Hepatocyte (in vitro differentiated cells): ENCODE measurements at places on chromosomes 13 and 19. TPM values are rescaled to one million over a fixed set of nuclear protein-coding genes. Genes with fewer than 3 reads are reported as not detected.

GRCh38 chr19:35478794-35479677 lies 11.2 kb downstream of the KRTDAP start:
- no peak for DNase-seq

DNA sequence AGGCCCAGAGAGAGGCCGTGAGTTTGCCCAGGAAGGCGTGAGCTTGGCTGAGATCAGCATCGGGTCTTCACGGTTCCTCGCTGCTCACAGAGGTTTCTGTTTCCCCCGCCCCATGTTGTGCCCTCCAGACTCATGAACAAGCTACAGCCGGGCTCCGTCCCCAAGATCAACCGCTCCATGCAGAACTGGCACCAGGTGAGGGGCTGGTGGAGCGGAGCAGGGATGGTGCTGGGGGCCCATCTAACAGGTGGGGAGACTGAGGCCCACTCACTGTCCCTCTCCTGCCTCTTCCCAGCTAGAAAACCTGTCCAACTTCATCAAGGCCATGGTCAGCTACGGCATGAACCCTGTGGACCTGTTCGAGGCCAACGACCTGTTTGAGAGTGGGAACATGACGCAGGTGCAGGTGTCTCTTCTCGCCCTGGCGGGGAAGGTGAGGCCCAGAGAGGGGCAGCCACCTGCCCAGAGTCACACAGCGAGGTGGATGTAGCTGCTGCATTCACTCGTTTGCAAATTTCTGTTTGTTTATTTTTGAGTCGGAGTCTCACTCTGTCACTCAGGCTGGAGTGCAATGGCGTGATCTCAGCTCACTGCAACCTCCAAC lies 6.0 kb downstream of the CNN2 start:
- no peak for DNase-seq

The PRDX2 gene
- total RNA-seq, result 497 and 589 TPM in 2 replicates

DNA sequence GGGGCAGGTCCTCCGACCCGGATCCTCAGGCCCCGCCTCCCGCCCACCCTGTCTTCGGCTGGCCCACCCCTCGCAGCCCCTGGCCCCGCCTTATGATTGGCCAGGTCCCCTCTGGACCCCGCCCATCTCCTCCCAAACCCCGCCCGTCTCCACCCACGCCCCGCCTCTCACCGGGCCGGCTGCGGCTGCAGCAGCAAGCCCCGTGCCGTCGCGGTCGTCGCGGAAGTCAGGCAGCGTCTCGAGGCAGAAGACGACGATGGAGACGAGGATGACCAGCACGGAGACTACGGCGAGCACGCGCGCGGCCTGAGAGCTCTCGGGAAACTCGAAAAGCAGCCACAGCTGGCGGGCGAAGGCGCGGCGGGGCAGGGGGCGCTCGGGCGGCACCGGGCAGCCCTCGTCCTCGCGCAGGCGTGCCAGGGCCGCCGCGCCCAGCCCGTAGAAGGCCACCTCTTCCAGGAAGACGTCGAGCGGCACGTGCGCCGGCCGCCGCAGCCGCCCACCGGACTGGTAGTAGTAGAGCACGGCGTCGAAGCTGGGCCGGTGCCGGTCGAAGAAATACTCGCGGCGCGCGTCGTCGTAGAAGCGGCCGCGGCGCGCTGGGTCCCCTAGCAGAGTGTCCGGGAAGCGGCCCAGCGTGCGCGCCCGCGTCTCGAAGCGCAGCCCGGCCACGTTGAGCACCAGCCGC lies 495 bp downstream of the KCNA7 start:
- no peak for DNase-seq

DNA sequence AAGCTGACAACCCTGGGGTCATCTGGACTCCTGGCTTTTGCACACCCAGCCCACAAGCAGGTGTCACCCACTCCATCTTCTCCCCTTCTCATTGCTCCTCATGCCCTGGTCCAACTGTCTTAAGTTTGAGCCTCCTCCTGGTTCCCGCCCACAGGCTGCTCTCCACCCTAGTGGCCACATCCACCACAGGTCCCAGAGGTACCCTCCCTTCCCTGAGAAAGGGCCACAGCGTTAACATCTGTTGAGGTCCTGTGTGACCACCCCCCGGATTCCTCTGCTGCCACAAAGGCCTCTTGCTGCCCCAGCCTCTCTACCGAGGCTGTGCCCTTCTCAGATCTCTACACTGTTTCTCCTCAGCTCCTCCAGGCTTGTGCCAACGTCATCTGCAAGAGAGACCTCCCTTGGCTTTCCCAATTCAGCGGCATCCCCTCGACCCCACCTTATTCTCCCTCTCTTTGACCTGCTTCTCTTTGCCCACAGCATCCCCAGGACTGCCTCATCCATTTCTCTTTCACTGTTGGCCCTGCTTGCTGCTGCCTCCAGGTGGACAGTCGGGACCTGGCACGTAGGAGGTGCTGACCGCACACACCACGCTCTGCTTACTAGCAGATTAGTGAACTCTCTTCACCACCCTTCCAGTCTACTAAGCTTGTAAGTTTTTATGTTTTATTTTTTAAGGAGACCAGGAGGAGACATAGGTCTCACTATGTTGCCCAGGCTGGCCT lies 33.3 kb downstream of the SUGP2 start:
- DNase-seq, result no peak

- no peak for DNase-seq
These were observed 46.6 kb upstream of the SLC15A1 start for GRCh38 chr13:98798849-98799645.

DNA sequence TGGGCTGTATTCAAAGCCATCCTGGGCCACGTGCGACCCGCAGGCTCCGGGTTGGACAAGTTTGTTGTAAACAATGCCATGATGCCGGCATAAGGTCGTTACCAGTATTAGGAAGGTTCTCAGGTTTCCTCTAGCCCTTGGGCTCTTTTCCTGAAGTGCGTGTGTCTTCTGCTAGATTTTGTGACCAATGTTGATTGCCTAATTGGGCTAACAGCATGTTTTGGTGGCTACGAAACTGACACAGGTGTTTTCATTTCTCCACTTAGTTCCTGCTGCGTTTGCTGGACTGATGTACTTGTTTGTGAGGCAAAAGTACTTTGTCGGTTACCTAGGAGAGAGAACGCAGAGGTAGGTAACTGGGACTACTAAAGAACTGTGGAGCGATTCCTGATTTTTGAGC lies 20.3 kb downstream of the ALOX5AP start:
- DNase-seq, result no peak

The ZNF333 gene
- 15.7 and 21.9 TPM in 2 replicates for total RNA-seq

GRCh38 chr13:77176350-77176749 lies 149.4 kb upstream of the FBXL3 start:
- DNase-seq, result no peak

GRCh38 chr19:29708554-29709439 lies 6.3 kb downstream of the C19orf12 start:
- DNase-seq, result peak; percentile 66

The CD22 gene
- 1.6 and 3.5 TPM in 2 replicates for total RNA-seq

The RASIP1 gene
- 1.1 and 4.2 TPM in 2 replicates for total RNA-seq

DNA sequence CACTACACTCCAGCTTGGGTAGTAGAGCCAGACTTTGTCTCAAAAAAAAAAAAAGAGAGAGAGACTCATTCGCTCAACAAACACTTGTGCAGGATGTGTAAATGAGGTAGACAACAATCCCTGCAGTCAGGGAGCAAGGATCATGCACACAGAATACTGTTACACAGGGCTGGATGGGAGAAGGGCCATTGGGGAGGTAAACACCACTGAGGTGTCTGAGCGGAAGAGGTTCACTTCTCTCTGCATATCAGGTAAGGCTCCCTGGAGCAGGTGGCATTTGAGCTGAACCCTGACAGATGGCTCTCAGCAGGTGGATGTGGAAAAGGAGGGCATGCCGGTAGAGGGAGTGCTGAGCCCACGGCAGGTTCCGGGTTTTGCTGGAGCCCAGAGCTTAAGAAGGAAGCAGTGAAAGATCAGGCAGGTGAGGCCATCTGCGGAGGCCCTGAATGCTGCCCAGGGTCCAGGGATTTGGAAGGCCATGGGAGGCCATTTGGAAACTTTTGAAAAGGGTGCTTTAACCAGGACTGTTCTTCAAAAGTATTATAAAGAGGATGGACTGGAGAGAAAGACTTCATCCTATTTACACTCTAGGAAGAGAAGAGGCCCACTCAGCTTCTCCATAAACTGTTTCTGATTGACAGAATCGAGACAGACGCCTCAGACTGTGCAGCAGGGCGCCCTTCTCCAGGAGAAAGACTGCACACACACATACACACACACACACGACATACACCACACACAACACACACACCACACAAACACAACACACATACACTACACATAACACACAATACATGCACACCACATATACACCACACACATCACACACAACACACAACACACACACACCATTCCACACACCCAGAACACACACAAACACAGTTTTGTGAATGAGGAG lies 199.4 kb downstream of the USP12 start:
- DNase-seq, result peak; percentile 68

The DENND1C gene
- 0.48 and 1.5 TPM in 2 replicates for total RNA-seq

- DNase-seq, result no peak
These were observed 17.4 kb upstream of the PDCD2L start for GRCh38 chr19:34386645-34387445.

The CLEC17A gene
- total RNA-seq, result not detected in 2 replicates

GRCh38 chr13:45199711-45200110 lies 1.1 kb downstream of the KCTD4 start:
- no peak for DNase-seq

The KLK12 gene
- total RNA-seq, result 0.80 TPM in 1 of 2 replicates, not detected in the other

DNA sequence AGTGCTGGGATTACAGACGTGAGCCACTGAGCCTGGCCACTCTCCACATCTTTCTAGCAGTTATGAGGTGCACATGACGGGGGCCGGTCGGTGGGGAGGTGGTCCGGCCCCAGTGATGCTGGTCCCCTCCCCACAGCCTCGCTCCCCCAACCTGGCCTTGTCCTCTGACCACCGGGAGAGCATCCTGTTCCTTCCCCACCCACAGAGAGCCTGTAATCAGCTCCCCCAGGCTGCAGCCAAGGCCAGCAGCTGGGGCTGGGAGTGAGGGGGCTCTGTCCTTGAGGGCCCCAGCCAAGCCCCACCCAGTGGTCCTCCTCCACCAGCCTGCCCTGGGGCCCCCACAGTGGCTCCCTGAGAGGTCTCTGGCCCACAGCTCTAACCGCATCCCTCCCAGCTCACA lies 3.0 kb upstream of the INSL3 start:
- no peak for DNase-seq

DNA sequence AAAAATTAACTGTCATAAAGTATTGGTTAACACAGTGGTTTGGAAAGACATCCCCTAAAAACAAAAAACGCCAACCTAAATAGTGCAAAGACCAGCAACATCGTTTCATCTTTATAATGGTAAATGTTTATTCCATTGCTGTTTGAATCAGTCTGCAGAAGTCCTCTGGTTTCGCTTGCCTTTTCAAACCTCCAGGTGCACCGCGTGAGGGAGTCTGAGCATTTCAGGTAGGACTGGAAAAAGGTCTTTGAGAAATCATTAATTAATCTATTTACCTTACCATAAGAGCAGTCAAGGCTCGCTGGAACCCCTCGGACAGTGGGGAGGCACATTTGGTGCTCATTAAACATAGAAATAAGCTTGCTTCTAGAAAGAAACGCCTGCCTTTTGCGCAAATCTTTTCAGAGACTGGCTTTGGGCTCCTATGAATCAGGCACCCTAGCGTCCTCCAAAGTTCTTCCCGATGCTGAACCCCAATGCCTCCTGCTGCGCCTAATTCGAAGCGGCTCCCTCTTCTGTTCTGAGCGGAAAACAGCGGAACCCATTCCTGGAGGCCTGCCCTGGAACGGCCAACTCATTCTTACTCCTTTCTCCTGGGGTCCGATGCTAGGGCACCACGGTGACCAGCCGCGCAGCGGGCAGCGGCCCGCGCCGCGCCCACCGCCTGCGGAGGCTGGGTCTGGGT lies 951 bp upstream of the MTUS2 start:
- DNase-seq, result peak; percentile 26

The PSG6 gene
- total RNA-seq, result not detected in 2 replicates

DNA sequence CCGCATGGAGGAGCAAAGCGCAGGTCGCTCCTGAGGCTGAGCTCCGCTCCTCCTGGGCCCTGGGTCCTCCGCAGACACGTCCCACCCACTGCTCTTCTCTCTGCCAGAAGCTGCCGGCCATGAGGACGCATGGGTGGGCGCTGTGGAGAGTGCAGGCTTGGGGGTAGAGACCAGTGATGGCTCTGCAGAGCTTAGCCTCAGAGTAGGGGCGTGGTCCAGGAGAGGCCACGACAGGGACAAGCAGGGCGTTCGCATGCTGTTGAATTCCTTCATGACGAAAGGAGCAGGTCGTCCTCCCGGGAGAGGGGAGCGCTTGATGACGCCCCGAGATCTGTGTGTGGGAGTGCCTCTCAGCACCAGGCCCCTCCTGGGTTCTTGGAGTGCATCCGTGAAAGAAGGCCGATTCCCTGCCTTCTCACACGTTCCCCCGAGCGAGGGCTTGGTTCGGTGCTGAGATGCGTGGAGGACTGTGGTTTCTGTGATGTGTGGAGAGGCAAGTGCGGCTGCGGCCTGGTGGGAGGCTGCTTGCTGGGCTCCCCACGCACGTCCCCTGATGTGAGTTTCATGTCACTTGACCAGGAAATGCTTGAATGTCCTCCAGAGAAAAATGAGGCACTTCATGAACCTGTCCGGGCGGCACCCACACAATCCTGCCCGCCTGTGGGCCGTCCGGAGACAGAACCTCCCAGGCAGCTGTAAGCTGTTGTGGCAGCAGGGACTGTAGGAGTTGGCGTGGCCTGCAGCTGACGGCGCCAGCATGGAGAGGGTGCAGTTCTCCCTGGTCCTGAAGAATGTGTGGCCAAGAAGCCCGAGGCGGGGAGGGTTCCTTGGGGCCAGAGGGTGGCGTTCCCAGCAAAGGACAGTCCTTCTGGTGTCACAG lies 4.5 kb downstream of the SF3A2 start:
- DNase-seq, result no peak

DNA sequence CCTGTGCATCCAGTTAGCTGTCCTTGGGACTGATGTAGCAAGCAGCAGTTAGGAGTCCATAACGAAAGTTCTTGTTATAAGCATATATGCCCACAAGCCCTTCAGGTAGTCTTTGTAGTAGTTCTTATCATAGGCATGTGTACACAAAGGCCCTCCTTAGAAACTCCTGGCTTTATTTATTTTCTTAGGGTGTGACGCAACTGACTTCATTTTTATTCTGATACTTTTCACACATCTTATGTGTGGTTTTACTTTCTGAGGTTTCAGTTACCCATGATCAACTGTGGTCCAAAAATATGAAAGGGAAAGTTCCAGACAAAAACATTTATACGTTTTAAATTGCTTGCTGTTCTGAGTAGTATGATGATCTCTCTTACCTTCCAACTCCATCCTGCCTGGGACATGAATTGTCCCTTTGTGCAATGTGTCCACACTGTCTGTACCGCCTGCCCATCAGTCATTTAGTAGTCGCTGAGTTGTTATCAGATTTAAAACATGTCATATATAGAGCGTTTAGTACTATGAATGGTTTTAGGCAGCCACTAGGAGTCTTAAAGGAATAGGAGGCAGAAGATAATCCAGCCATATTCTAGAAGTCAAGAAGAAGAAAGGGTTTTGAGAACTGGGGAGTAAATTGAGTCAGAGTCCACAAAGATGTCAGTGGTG lies 19.4 kb downstream of the GPC5 start:
- no peak for DNase-seq
